Body of pancreas (tissue), 4 donors: ENCODE measurements at places on chromosomes 3 and 15. TPM values are rescaled to one million over a fixed set of nuclear protein-coding genes. Genes with fewer than 3 reads are reported as not detected.

The DYNLT2B gene
- total RNA-seq = 5.6 TPM

The GOLGA6D gene
- not detected for total RNA-seq

The USP50 gene
- total RNA-seq = not detected

The NR2E3 gene
- 0.52 TPM for total RNA-seq

GRCh38 chr3:123682781-123683504 is 98.1 kb upstream of the HACD2 start:
- no peak for DNase-seq

DNA sequence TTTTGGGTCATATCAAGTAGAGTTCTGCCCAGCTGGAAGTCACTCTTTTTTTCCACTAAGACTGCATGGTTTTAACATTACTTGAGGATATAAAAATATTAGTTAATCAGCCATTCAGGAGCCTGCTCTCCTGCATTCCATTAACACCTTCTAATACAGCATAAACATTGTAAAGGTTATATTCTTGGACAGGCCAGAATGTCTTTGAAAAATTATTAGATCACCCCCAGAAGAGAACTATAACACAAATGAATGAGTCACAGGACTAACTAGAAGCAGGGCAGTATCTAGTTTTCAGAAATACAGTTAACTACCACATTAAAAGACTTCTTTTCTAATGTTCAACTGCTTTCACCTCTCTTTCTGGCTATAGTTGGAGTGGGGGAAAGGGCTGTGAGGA is 80.9 kb downstream of the THBS1 start:
- no peak for DNase-seq

- no peak for DNase-seq
These were observed 64.3 kb upstream of the MELTF start for GRCh38 chr3:197093871-197094270.

GRCh38 chr3:53350652-53351051 is 3.3 kb upstream of the DCP1A start:
- no peak for DNase-seq

- DNase-seq = no peak
These were observed 139.8 kb upstream of the PRR20G start for GRCh38 chr3:127427666-127428065.

GRCh38 chr15:59131969-59132562 is 27.1 kb downstream of the CCNB2 start:
- no peak for DNase-seq

GRCh38 chr3:135950941-135951340 is 14.6 kb upstream of the PPP2R3A start:
- no peak for DNase-seq

DNA sequence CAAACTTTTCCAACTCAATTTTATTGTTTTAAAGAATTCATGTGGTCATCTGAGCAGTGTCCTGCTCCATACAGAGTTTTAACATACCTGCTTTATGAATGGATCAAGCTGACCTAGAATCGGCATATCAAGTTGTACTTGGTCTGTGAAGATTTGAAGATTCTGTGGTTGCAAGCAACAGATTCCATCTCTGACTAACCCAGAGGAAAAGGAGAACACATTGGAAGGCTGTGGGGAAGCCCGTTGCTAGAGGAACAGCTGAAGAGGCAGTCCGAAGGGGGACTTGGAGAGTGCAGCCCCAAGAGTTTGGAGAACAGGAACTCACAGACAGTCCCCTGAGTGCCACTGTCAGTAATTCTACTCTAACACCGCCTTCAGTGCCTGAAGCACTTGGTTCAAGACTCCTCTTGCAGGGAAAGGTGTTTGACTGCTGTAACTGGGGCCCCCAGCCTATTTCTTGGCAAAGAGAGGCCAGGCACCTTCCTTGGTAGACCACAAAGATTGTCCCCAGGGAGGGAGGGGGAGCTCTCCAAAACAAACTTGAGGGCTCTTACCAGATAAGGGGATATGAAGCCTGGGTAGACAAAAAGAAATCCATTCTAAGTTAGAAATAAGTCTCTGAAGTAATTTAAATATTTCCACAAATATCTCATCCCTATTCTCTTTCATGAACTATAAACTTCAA is 88.8 kb downstream of the LARS2 start:
- DNase-seq = no peak

DNA sequence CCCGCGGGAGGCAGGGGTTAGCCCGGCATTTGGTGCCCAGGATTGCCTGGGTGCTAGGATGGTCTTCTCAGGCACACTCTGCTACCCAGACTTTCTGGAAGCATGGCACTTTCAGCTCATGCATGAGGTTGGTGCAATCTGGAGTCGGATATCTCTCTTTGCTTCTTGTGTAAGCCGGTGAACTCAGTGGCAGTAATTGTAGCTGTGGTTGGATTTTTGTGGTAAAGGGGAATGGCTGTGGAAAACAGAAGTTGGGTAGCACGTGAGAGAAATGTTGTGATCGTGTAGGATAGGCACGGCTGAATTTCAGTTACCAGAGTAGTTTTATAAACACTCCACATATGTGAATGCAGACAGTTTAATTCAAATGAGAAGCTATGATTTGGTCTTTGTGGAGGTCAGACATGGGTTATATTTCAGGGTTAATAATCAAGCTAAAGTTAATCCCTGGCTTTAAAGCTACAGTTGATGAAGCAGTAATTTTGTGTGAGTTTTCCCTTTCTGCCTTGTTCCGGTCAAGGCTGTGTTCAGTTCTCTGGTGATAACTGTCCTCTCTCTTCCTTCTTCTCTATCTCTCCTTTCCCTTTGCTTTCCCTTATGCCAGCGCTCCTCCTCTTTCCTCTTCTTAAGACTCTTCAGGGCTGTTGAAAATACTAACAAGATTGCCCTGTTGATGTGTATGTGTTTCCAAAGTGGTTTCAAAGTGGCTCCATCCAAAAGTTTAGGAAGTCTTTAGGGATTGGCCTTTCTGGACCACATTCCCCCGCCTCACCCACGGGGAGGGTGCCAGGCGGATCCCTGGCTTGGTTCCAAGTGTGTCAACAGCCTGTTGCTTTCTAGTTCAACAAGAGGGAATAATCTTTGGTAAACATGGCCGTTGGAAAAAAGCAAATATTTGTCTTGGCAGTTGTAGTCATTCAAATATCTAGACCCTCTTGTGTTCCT is 404.6 kb upstream of the C2CD4B start:
- DNase-seq = peak; percentile 81

- no peak for DNase-seq
These were observed 89.3 kb downstream of the ST6GAL1 start for GRCh38 chr3:187019542-187020072.

GRCh38 chr15:98131924-98132323 is 171.4 kb downstream of the ARRDC4 start:
- no peak for DNase-seq

- DNase-seq = no peak
These were observed 470.5 kb upstream of the THBS1 start for GRCh38 chr15:39110336-39110735.

- no peak for DNase-seq
These were observed 206.6 kb downstream of the FOXP1 start for GRCh38 chr3:71376911-71377310.

GRCh38 chr3:43316783-43317460 is 30.6 kb downstream of the SNRK start:
- no peak for DNase-seq
